ENCODE measurements at places on chromosomes 3 and 15.
A peak's percentile ranks its signal among the peaks of the same experiment; 100 is the strongest.

DNA sequence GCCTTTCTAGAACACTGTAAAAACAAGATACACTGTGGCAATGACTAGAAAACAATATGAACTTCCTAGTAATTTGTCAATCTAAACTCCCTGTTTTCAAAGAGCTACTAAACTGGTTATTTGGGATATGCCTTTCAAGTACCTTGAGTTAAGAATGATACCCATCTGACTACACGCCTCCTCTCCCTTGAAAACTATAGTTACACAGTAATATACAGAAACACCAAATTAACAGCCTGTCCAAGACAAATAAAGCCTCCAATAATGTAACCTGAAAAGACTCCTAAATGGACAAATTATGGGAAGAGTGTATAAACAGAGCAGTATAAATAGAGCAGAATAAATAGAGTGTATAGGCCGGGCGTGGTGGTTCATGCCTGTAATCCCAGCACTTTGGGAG lies 70.1 kb downstream of the SMARCC1 start:
- DNase-seq, result no peak

- no peak for DNase-seq
Observed at GRCh38 chr3:23275061-23275460, 71.9 kb downstream of the UBE2E2 start.

DNA sequence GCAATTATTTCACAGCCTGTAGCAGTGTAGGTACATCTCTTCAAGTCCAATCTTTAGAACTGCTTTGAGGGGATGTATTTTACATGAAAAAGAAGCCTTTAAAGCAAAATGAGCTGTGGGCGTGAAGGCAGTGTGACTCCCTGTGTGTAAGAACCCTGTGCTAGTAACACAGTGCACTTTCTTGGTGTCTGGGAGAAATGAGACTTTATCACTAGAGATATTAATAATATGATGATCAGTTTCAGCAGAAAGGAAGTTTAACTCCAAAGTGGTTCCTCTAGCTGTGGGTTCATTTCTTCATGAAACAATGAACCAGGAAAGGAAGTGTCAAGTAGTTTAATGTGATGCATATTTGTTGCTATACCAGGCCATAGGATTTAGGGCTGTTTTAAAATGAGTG lies 41.5 kb downstream of the SLCO3A1 start:
- DNase-seq, result no peak

DNA sequence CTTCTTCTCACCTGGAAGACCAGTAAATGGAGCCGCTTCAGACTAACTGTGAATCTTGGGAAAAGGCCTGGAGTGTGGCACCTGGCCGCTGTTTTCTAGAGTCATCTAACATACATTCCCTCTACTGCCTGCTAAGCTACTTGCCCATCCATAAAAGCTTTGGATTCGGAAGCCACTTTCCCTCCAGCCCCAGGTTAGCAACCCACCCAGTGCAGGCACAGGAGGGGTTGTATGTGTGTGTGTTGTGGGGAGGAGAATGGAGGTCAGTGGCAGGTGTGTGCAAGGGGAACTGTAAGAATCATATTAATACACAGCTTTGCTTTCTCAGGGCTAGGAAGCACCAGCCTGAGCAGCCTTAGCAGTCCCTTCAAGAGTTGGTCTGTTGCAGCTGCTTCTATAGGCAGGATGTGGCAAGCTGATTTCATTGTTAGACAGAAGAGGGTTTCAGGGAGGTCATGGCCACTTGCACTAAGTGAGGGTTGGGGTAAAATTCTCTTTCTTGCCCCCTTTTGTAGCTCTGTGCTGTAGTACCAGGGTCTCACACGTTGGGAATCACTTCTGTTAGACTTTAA lies 8.9 kb downstream of the NSUN3 start:
- DNase-seq, result no peak

DNA sequence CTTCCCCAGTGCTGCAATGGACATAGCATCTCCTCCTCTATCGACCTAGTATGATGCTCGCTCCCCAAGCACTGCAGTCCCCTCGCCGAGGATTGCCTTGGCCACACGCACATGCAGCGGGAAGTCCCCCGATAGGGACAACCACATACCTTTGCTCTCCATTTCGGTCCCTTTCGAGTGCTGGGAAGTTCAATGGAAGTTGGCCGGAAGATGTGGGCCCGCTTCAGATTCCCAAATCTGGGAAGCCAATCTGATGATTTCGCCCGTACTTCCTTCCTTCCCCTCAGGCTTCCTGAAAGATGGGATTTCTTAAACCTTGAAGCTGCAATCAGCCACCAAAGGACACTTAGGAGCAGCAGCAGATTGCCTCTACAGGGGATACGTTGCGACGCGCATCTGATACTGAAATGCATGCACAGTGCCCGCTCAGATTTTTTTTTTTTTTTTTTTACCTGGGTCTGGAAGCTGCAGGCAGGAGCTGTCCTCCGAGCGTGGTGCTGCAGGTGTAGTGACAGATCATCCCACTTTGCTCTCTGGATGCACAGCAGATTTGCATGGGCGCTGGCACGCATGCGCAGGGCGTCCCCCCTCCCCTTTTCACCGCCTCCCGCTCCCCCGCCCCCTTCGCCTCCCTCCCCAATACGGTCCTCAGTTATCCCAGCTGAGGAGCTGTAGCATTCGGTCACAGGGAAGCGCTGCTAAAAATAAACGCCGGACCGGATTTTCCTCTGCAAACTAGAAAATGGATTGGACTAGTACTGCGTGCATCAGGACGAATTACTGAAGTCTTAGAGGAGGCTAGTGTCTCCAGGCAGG lies at the start of gene FGF12:
FGF12 (minus strand) TSS at position 510 of the 816 bp plus-strand sequence.
- peak; percentile 0 for DNase-seq

- no peak for DNase-seq
Observed at GRCh38 chr3:52831500-52832301, 1.2 kb upstream of the ITIH4 start.

DNA sequence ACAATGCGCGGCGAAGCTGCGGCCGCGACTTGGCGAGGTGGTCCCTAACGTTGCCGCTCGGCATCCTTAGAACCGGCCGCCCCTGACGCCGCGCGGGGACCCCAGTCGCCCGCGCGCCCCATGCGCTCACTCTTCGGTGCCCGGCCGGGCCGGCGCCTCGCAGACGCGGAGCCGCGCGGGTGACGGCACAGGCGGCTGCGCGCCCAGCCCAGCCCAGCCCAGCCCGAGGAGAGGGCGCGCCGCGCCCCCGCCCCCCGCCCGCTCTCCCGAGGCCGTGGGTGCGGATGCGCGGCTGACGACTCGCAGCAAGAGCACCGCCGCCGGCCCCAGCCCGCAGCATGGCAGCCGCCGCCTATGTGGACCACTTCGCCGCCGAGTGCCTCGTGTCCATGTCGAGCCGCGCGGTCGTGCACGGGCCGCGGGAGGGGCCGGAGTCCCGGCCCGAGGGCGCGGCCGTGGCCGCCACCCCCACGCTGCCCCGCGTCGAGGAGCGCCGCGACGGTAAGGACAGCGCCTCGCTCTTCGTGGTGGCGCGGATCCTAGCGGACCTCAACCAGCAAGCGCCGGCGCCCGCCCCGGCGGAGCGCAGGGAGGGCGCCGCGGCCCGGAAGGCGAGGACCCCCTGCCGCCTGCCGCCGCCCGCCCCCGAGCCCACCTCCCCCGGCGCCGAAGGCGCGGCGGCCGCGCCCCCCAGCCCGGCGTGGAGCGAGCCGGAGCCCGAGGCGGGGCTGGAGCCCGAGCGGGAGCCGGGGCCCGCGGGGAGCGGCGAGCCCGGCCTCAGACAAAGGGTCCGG lies 437 bp downstream of the KLF13 start:
- DNase-seq, result peak; percentile 49

- peak; percentile 49 for DNase-seq
Observed at GRCh38 chr3:69425249-69425648, 39.4 kb upstream of the FRMD4B start.

DNA sequence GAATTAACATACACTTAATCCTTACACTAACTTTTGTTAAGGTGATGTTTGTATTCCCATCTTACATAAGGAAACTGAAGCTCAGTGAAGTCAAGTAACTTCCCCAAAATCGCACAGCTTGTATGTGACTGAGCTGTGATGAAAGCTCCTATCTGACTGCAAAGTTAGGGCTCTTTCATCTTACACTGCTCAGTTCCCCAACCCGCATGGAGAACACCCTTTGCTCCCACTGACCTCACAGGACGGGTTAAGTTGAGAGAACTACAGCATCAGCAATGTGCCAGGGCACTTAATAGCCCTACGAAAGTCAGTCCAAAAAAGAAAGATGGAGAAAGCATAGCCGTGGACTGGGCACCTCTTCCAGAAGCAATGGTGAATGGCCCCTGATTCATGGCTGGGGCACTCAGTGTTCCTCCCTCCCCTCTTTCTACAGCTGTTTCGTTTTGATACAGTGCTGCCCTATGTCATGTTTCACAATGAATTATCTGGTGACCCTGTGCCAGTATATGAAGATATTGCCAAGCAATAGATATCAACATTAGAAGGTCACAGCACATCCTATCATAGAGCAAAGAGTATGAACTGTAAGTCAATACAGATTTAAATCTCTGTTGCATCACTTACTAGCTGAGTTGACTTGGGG lies 38.0 kb downstream of the CADPS start:
- no peak for DNase-seq

- no peak for DNase-seq
Observed at GRCh38 chr3:42055291-42055690, 35.9 kb upstream of the TRAK1 start.

DNA sequence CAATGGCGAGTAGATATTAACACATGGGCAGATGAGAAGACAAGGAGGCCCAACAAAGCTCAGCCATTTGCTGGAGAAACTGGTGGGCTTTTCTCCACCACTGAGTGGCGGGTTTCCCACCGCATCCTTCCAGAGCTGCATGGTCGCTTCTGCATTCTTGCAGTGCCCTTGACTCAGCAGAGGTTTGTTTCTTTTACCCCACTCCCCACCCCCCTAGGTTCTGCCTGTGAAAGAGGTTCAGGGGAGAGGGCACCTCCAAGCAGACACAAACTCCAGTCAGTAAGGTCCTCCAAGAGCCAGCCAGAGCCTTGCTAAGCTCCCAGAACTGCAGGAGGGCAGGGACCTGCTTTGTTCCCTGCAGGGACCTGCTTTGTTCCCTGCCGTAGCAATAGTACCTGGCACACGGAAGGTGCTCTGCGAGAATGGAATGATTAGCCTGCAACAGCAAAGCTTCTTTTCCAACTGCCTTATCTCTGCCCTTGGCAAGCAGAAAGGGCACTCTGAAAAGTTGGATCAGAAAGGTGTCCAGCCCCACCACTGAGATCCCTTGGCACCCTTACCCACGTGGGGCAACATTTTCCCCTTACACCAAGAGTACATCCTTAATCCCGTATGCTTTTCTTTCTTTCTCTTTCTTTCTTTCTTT lies 1.4 kb downstream of the PAQR5 start:
- no peak for DNase-seq

DNA sequence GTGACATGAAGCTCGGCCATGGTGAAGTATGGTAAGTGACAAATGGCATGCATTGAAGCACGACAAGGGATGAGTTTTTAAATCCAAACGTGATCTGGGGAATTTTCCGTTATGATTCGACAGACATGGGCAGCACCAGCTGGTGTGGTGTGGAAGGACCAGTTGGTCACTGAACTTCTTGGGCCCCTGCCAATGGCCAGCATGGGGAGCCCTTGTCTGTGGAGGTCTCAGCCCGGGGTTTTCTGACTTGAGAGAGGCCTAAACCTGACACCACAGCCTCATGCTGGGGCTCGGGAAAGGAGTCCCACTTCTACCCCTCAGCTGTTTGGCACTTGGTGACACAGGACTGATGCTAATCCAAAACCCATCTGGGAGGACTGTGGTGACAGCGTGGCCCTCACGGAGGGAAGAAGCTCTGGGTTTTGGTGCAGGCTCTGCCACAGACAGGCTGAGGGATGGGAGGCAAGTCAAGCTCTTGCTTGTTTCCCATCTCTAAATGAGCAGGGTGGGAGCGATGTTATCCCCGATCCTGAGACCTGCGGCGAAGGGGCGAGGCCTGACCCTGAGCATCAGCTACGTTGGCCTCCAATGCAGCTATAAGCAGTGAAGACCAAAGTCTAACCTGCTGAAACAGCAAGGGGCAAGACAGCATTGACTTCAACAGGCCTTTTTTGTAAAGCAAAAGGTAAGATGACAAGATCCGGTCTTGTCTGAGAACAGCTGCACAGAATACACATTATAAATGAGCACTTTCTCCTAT lies 69.5 kb downstream of the ATP1B3 start:
- DNase-seq, result no peak

- DNase-seq, result no peak
Observed at GRCh38 chr3:157429708-157430107, 6.9 kb upstream of the PTX3 start.

DNA sequence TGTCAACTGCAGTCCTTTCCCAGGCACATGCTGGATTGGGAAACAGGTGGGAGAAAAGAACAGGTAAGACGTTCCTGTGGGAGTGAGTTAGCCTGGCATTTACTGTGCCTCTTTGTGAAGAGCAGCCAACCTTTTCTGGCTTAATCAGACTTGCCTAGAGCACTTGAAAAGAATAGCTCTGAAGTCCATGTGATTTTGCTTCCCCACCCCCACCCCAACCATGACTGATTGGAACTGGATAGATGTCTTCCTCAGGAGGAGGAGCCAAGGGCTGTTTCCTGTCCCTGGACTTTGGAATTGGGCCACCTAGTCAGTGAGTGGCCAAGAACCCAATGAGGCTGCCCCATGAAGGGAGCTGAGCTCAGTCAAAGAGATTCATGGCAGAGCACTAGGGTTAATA lies 4.7 kb upstream of the TMEM41A start:
- DNase-seq, result no peak

GRCh38 chr3:181808053-181808452 lies 96.3 kb downstream of the SOX2 start:
- no peak for DNase-seq

DNA sequence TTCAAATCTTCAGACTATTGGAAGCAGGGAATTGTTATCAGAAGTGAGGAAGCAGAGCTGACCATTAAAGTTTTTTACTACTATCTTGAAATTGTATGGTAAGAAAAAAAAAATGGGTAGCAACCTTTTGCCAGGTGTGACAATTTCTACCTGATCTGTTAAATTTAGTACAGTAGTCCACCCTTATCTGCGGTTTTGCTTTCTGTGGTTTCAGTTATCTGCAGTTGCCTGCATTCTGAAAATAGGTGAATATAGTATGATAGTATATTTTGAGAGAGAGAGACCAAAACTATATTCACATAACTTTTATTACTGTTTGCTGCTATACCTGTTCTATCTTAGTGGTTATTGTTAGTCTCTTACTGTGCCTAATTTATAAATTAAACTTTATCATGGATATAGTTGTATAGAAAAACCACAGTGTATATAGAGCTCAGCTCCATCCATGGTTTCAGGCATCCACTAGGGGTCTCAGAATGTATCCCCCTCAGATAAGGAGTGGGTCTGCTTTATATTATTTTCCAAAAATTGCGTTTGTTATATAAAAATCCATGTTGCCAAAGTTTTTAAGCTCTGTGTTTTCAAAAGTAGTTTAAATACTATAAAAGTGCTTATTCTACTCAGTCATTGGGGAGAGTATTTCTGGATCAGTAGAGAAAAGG lies 69.9 kb downstream of the PTPRG start:
- no peak for DNase-seq

- DNase-seq, result no peak
Observed at GRCh38 chr3:24541935-24542334, 47.3 kb upstream of the THRB start.

DNA sequence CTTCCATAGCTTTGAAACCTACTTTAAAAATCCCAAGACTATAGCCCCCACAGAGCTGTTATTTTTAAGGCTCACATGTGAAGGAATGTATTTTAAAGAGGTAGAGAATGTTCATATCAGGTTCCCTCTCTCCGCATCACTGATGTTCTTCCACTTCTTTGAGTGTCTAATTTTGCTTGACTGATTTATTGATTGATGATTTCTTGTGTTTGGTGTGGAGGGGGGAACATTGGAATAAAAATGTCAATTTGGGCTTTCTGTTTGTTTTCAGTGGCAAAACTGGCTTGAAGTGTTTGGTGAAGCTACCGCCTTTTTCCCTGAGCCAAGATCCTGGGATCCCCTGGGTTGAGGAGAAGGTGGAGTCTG lies 2.7 kb upstream of the TMEM212 start:
- DNase-seq, result no peak

- peak; percentile 57 for DNase-seq
Observed at GRCh38 chr3:113035387-113035982, 44.7 kb downstream of the GTPBP8 start.

Data from activated CD4-positive, alpha-beta T cell treated with anti-CD3 and anti-CD28 coated beads, Interleukin-2, Interleukin-4, amounts not matched to agents 100 ng/mL and 50 ng/mL, durations not matched to agents 16 hours and 8 hours (primary cell).